ENCODE measurements at places on chromosomes 5 and 9. TPM values are rescaled to one million over a fixed set of nuclear protein-coding genes. Genes with fewer than 3 reads are reported as not detected.

WNT8A gene
- total RNA-seq = not detected

INPP5E gene
- 12.5 TPM for total RNA-seq

F12 gene
- total RNA-seq = 1.4 TPM

ARL14EPL gene
- 0.18 TPM for total RNA-seq

ARID3C gene
- total RNA-seq = 0.74 TPM

LCN10 gene
- total RNA-seq = not detected

OR1Q1 gene
- total RNA-seq = 0.81 TPM

ALDH7A1 gene
- total RNA-seq = 67.5 TPM

IL3 gene
- not detected for total RNA-seq

PROP1 gene
- not detected for total RNA-seq

TGFBI gene
- 227 TPM for total RNA-seq

CORO2A gene
- 0.36 TPM for total RNA-seq

LRRC70 gene
- 1.2 TPM for total RNA-seq

PCDHA9 gene
- 0.49 TPM for total RNA-seq

SLC45A2 gene
- 0.09 TPM for total RNA-seq

ANKRD33B gene
- total RNA-seq = 8.3 TPM

Data from fibroblast of the aortic adventitia (primary cell).